Stimulated activated CD4-positive, alpha-beta T cell treated with anti-CD3 and anti-CD28 coated beads, TNF-alpha, amount 100 ng/mL, for 24 hours (primary cell): ENCODE measurements at places on chromosomes 16 and 17.

GRCh38 chr17:57662644-57663308, 82.3 kb downstream of the CCDC182 start:
- DNase-seq = no peak

- DNase-seq = no peak
These were observed 6.5 kb downstream of the DPEP2NB start for GRCh38 chr16:68009157-68009735.

DNA sequence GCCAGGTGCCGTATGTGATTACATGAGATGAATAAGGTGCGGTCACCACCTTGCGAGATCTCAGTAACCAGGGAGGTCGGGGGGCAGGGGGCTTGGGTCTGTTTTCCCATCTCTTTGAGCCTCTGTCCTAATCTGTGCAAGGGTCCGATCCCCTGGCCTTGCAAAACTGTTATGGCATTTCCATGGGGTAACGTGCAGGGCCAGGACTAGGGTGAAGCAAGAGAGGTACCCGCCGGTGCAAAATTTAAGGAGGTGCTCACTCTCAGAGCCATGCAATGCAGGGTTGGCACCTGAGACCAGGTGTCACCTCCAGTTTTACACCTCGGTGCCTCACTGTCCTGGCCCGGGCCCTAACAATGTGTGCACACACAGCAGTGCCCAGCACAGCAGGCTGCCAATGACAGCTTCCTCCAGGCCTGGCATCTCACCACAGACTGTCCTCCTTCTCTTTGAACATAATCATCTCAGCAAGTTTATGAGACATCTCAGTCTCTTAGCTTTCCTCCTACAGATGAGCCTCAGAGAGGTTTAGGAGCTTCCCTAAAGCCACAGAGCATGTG, 43.6 kb downstream of the C16orf95 start:
- no peak for DNase-seq

- DNase-seq = no peak
These were observed 87.7 kb downstream of the MYH10 start for GRCh38 chr17:8542599-8543502.

GRCh38 chr16:73176577-73177013, 128.7 kb upstream of the ZFHX3 start:
- DNase-seq = no peak

DNA sequence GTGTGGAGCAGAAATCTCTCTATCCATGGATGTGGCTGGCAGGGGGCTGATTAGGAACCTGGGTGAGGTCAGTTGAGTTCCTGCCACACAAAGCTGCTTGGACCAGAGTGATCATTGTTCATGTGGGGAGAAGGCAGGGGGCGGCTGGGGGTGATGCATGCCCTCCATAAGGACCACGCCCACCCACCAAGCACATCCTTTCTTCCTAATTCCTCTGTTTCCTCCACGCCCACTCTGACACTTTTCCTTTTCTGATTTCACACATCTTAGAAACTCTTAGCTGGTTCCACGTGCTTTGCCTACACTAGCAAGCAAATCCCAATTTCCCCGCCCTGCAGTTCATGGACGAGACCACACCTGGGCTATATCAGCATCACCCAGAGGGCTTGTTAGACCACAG, 108.5 kb downstream of the SDK2 start:
- no peak for DNase-seq

- no peak for DNase-seq
These were observed 4.9 kb upstream of the PGAP6 start for GRCh38 chr16:386641-387156.

GRCh38 chr17:65018610-65019316, 37.8 kb downstream of the GNA13 start:
- DNase-seq = no peak

- no peak for DNase-seq
These were observed 4.9 kb downstream of the TBX2 start for GRCh38 chr17:61404663-61404912.

DNA sequence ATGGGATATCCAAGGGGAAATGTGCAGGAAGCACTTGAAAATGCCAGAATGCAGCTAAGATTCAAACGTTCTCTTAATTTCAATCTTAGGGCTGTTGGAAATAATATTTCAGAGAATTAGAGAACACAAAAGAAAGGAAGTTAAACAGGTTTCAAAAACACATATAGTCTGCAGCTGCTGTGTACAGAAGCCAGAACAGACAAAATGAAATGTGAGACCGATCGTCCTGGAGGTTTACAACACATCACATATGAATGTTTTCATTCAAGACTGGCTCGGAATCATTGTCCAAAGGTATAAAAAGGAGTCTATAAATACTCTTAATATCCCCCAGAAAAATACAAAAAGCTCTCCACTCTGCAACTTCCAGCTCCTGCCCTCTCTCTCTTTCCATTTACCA, 14.3 kb downstream of the CYTH1 start:
- DNase-seq = no peak

GRCh38 chr17:78184868-78185267, 2.0 kb downstream of the TK1 start:
- DNase-seq = no peak

- no peak for DNase-seq
These were observed 11.5 kb downstream of the RMI2 start for GRCh38 chr16:11356573-11357331.

DNA sequence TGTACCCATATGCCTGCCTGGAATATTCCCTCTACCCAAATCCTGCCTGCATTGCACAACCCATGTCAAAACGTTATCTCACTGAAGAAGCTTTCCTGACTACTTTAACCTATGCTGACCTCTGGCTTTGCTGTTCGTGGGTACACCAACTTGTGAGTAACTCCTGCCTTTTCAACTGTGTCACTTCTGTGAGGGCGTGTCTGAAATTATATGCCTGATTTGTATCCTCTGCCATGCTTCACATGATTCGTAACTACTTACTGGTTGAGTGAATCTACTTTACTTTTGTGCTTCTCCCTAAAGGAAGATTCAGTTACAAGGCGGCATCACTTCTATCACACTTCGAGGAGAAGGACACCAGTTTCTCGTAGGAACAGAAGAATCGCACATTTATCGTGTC, 33.3 kb upstream of the USP43 start:
- DNase-seq = no peak

GRCh38 chr16:86229866-86230656, 280.3 kb upstream of the FOXF1 start:
- no peak for DNase-seq

- no peak for DNase-seq
These were observed 9.1 kb downstream of the ABHD15 start for GRCh38 chr17:29557739-29558116.

DNA sequence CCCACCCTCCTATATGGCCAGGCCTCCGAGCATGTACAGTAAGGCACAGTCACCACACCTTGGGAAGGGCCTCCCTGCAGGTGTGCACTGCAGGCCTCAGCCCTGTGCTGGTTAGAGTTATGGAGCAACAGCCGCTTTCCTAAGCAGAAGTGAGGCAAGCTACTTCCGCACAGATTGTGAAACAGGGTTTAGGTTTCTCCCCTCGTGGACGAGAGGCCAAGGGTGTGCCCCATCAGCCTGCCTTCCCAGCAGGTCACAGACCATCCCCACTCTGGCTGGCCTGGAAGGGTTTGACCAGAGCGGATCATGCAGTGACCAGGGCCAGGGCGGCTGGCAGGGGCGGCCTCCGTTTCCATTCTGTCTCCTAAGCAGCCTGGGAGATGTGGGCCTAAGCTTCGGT, 4.7 kb downstream of the MSRB1 start:
- no peak for DNase-seq

DNA sequence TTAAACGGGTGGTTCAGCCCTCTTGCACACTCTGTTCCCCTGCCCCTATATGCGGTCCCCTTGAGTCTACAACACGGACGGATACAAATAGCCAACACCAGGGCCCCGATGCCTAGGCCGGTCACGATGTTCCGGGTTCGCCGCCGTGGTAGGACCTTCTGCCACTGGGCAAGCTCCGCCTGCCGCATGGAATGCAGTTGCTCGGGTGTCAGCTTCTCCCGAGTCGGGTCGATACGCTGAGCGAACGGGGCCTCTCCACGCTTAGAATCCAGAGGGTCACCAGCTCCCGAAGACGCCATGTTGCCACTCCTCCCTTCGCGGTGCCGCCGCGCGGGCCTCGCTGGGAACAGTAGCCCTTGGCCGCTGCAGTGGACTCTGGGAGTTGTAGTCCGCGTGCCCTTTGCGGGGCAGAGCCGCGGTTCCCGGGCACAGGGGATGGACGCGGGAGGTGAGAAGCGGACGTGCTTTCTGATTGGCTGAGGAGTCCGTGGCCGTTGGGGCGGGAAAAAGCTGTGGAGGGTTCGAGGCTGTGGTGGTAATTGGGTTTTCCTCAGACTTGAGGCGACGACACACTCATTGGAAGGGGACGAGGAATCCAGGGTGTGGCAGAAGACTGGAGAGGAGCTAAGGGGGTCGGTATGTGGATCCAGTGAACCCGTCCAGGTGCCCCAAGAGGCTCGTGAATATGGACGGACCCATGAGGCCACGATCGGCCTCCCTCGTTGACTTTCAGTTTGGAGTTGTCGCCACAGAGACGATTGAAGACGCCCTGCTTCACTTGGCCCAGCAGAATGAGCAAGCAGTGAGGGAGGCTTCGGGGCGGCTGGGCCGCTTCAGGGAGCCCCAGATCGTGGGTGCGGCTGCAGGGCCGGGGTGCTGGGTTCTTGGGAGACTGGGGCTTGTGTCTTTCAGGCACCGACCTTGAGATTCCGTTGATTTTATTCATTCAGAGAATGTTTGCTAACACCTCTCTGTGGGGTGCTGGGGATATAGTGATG, at the start of the genes CNTD1 and COA3:
CNTD1 (plus strand) TSS at position 479 of the 998 bp plus-strand sequence; CDS start at position 686, 207 bp downstream.
COA3 (minus strand) TSS at position 322 of the 998 bp plus-strand sequence; CDS start at position 299, 23 bp downstream.
- DNase-seq = peak; percentile 62

DNA sequence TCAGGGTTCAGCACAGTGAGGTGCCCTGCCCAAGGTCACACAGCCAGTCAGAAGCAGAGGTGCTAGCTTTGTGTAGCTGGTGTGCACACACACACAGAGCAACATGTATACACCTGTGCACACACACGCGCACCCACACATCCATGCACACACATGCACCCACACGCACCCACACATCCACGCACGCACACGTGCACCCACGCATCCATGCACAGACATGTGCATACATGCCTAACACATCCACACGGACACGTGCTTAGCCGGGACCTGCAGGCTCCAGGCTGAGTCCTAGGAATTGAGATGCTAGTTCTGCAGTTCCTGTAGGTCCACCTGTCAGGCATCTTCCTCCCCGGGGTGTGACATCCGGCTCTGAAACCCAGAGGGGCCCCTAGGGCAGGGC, 13.0 kb upstream of the DPEP1 start:
- no peak for DNase-seq

DNA sequence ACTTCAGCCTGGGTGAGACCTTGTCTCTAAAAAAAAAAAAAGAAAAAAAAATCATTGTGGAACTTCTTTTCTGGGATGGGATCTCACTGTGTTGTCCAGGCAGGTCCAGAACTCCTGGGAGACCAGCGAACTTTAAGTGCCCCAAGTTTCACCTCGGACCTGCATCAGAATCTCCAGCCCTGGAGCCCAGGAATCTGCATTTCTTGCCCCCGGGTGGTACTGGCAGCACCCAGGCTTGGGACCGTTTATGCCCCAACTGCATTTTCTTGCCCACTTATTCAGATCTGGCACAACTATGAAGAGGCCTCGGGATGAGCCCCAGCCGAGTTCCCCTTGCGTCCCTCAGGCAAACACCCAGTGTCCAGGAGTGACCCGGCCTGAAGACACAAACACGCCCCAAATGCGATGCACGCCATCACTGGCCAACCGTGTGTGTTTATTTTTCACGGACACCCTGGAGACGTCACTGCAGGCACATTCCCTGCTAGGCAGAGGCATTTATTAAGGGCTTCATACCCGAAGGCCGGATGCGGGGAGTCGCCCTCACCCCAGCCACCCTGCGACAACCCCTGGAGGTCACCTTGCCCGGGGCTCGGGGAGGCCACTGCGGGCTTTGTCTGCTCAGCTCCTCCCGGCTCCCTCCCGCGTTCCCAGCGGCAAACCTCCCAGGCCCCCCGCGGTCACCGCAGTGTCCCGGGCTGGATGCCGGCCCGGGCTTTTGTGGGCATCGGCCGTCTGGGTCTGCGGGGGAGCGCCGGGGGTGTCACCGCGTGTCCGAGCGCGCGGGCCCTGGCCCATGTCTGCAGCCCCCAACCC, 684 bp upstream of the SPIRE2 start:
- DNase-seq = no peak

- DNase-seq = no peak
These were observed 41.8 kb downstream of the IL4R start for GRCh38 chr16:27355610-27356009.

DNA sequence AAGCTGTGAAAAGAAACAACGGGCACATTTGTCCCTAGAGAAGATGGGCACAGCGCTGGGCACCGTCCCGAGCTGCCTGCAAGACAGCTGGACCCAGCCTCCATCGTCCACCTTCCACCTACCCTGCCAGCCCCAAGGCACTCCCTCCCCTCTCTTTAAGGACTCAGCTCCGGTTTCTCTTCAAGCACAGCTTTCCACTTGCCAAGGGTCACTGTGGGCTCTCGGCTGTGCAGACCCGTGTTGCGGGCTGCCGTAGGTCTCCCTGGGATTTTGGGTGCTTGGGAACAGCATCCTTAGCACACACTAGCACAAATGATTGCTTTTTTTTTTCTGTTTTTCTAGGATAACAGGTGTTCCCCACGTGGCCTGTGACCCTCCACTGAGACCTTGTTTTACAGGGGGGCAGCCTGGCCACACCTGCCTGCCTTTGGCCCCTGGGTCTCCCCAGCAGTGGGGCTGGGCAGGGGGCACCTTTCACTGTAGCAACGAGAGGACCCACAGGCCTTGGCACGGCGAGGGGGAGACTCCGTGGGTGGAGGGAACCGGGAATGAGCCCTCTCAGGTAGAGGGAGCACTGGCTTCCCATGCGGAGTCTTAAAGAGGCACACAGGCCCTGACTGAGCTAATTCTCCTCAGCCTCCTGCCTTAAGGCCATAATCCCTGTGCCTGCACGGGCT, 1.4 kb downstream of the CHMP6 start:
- DNase-seq = no peak
